Heart left ventricle (tissue), 16 donors: ENCODE measurements at places on chromosomes 2 and 18. TPM values are rescaled to one million over a fixed set of nuclear protein-coding genes. Genes with fewer than 3 reads are reported as not detected.

- no peak for DNase-seq
Observed at GRCh38 chr2:121372082-121372481, 87.1 kb upstream of the TFCP2L1 start.

- no peak for DNase-seq
Observed at GRCh38 chr2:177169810-177170514, 42.6 kb upstream of the HNRNPA3 start.

MDH1 gene
- polyA plus RNA-seq: 2,242 TPM

GRCh38 chr2:170848587-170848986 lies 31.9 kb downstream of the GAD1 start:
- DNase-seq: no peak

DNA sequence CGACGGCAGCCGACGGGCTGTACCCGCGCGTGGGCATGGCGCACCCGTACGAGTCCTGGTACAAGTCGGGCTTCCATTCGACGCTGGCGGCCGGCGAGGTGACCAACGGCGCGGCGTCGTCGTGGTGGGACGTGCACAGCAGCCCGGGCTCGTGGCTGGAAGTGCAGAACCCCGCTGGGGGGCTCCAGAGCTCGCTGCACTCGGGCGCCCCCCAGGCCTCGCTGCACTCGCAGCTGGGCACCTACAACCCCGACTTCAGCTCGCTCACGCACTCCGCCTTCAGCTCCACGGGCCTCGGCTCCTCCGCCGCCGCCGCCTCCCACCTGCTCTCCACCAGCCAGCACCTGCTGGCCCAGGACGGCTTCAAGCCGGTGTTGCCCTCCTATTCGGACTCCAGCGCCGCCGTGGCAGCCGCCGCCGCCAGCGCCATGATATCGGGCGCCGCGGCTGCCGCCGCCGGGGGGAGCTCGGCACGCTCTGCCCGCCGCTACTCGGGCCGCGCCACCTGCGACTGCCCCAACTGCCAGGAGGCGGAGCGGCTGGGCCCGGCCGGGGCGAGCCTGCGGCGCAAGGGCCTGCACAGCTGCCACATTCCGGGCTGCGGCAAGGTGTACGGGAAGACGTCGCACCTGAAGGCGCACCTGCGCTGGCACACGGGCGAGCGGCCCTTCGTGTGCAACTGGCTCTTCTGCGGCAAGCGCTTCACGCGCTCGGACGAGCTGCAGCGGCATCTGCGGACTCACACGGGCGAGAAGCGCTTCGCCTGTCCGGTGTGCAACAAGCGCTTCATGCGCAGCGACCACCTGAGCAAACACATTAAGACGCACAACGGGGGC lies 2.0 kb downstream of the SP9 start:
- DNase-seq: no peak

- no peak for DNase-seq
Observed at GRCh38 chr2:65367524-65367923, 64.9 kb downstream of the SPRED2 start.

TTR gene
- polyA plus RNA-seq: 0.19 TPM
